Ovary (tissue), 10 donors: ENCODE measurements at places on chromosomes 7 and 10. TPM values are rescaled to one million over a fixed set of nuclear protein-coding genes. Genes with fewer than 3 reads are reported as not detected.
A peak's percentile ranks its signal among the peaks of the same experiment; 100 is the strongest.

DNA sequence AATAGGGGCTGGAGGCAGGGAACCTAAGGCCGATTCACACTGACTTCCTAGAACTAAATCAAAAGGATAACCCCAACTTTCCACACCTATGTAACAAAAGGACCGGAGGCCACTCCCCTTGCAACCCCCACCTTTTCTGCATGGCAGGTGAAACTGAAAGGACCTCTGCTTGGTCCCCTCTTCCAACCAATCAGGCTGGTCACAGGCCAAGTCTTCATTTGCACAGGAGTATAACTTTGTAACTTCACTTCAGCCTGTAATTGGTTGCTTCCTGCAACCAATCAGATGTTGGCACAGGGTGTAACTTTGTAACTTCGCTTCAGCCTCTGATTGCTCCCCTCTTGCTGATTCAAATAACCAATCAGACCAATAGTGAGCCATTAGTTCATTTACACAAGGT lies 190.0 kb downstream of the FAM107B start:
- no peaks in the 10 kb centered on the region for H3K36me3 ChIP-seq
- H3K27me3 ChIP-seq, result no peaks in the 10 kb centered on the region
- no peak overlapping the region for H3K4me3 ChIP-seq
- DNase-seq, result no peak

- no peak for DNase-seq
- H3K4me3 ChIP-seq, result no peak overlapping the region
- no peaks in the 10 kb centered on the region for H3K36me3 ChIP-seq
- no peaks in the 10 kb centered on the region for H3K27me3 ChIP-seq
- no peak overlapping the region for H3K27ac ChIP-seq
- H3K4me1 ChIP-seq, result no peaks in the 10 kb centered on the region
Observed at GRCh38 chr10:79473496-79474095, 28.2 kb upstream of the ZCCHC24 start.

DNA sequence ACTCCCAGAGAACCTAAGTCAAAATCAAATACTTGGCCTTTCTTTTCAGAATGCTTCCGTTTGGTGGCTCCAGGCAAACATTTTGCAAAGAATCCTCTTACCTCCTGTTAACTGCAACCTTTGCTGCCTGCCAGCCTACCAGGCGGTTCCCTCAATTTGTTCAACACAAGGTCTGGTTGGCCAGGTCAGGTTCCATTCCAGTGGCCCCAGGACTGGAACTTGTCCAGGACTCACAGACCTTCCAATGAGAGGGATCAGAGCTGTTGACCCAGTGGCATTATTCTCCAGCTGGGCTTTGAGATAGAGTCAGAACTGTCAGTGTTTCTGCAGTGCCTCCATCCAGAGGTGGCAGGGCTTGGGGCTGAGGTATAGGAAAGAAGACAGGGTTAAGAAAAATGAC lies 137.0 kb downstream of the NEUROD6 start:
- no peaks in the 10 kb centered on the region for H3K36me3 ChIP-seq
- no peaks in the 10 kb centered on the region for H3K27me3 ChIP-seq
- H3K4me1 ChIP-seq, result no peaks in the 10 kb centered on the region
- no peak for DNase-seq
- H3K27ac ChIP-seq, result no peak overlapping the region

GRCh38 chr10:59098831-59099452 lies 77.5 kb upstream of the PHYHIPL start:
- peaks cover 2% of the 10 kb centered on the region for H3K4me1 ChIP-seq
- DNase-seq, result no peak
- no peaks in the 10 kb centered on the region for H3K36me3 ChIP-seq
- no peaks in the 10 kb centered on the region for H3K27me3 ChIP-seq
- no peak overlapping the region for H3K27ac ChIP-seq

- H3K27me3 ChIP-seq, result no peaks in the 10 kb centered on the region
- H3K4me3 ChIP-seq, result peak overlapping the region; percentile 93
- H3K27ac ChIP-seq, result peak overlapping the region; percentile 98
- peaks cover 4% of the 10 kb centered on the region for H3K4me1 ChIP-seq
- DNase-seq, result peak; percentile 77
- no peaks in the 10 kb centered on the region for H3K36me3 ChIP-seq
Observed at GRCh38 chr10:75403144-75403938, 1.8 kb upstream of the ZNF503 start.

- H3K4me1 ChIP-seq, result peaks cover 6% of the 10 kb centered on the region
- H3K36me3 ChIP-seq, result no peaks in the 10 kb centered on the region
- H3K27me3 ChIP-seq, result no peaks in the 10 kb centered on the region
- no peak overlapping the region for H3K4me3 ChIP-seq
Observed at GRCh38 chr7:75038508-75038907, 35.1 kb downstream of the RCC1L start.

GRCh38 chr10:70932392-70933196 lies 44.2 kb upstream of the PCBD1 start:
- no peak overlapping the region for H3K4me3 ChIP-seq
- no peaks in the 10 kb centered on the region for H3K4me1 ChIP-seq
- no peak overlapping the region for H3K27ac ChIP-seq
- H3K27me3 ChIP-seq, result no peaks in the 10 kb centered on the region
- DNase-seq, result no peak

- no peak for DNase-seq
- H3K36me3 ChIP-seq, result no peaks in the 10 kb centered on the region
- H3K27me3 ChIP-seq, result no peaks in the 10 kb centered on the region
- H3K4me1 ChIP-seq, result no peaks in the 10 kb centered on the region
- no peak overlapping the region for H3K4me3 ChIP-seq
Observed at GRCh38 chr7:85682833-85683620, 496.2 kb upstream of the SEMA3D start.

DNA sequence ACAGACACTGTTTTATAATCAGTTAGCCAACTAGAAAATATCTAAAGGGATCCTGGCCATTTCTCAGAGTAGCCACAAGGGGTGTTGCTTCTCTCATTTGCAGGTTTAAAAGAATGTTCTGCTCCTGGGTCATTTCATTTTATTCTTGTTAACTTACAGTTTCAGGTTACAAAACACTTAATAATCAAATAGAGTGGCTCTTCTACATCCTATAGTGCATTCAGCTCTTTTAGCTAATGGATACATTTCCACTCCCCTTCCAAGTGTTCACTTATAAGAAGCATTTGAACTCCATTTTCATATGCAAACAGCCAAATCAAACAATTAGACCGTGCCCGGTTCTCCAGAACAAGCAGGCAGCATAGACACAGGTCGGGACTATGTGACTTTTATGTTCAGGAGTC lies 117.5 kb downstream of the TRIL start:
- no peaks in the 10 kb centered on the region for H3K27me3 ChIP-seq
- no peak overlapping the region for H3K4me3 ChIP-seq
- no peak for DNase-seq
- no peaks in the 10 kb centered on the region for H3K36me3 ChIP-seq
- H3K27ac ChIP-seq, result no peak overlapping the region
- H3K4me1 ChIP-seq, result no peaks in the 10 kb centered on the region

GRCh38 chr10:118343115-118343514 lies 991 bp upstream of the FAM204A start:
- peaks cover 7% of the 10 kb centered on the region for H3K4me1 ChIP-seq
- DNase-seq, result no peak
- H3K27me3 ChIP-seq, result no peaks in the 10 kb centered on the region

DNA sequence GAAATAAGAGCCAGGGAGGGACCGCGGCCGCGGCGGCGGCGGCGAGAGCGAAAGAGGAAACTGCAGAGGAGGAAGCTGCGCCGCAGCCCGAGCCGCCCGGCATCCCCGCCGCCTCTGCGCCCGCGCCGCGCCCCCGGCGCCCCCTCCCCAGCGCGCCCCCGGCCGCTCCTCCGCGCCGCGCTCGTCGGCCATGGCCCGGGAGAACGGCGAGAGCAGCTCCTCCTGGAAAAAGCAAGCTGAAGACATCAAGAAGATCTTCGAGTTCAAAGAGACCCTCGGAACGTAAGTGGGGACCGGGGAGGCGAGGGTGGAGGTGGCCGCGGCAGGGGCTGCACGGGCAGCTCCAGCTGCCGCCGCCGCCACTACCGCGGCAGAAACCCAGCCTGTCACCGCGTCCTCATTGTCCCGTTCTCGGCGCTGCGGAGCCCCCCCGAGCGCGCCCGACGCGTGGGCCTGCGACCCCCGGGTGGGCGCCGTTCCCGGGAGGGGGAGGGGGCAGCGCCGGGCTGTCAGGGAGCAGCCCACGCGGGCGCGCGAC lies 351 bp downstream of the CAMK1D start:
- H3K27me3 ChIP-seq, result no peaks in the 10 kb centered on the region
- peaks cover 8% of the 10 kb centered on the region for H3K4me1 ChIP-seq
- H3K27ac ChIP-seq, result peak overlapping the region; percentile 61
- H3K36me3 ChIP-seq, result no peaks in the 10 kb centered on the region
- peak; percentile 36 for DNase-seq

DNA sequence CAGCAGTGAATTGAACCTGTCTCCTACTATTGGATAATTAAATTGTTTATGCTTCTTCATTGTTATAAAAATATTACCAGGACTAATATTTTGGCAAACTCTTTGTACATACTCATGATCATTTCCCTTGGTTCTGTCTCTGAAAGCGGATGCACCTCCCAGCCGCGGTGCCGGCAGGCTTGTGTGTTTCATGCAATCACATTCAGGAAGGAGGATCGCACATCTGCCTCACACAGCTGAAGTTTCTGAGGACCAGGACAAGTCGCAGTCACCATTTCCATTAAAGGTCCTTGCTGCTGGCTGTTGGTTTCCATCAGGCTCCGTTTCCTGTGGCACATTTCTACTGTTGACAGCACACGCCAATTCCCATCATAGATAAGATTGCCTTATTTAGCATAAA lies 117.8 kb upstream of the SHH start:
- H3K27me3 ChIP-seq, result no peaks in the 10 kb centered on the region
- H3K4me1 ChIP-seq, result no peaks in the 10 kb centered on the region
- H3K4me3 ChIP-seq, result no peak overlapping the region
- H3K36me3 ChIP-seq, result no peaks in the 10 kb centered on the region
- no peak overlapping the region for H3K27ac ChIP-seq
- no peak for DNase-seq

- H3K27ac ChIP-seq, result no peak overlapping the region
- no peak overlapping the region for H3K4me3 ChIP-seq
- no peaks in the 10 kb centered on the region for H3K36me3 ChIP-seq
- no peak for DNase-seq
- peaks cover 10% of the 10 kb centered on the region for H3K4me1 ChIP-seq
Observed at GRCh38 chr7:25842201-25842733, 309.7 kb upstream of the NFE2L3 start.

- H3K4me1 ChIP-seq, result no peaks in the 10 kb centered on the region
Observed at GRCh38 chr7:129083525-129083924, 28.6 kb upstream of the TNPO3 start.

DNA sequence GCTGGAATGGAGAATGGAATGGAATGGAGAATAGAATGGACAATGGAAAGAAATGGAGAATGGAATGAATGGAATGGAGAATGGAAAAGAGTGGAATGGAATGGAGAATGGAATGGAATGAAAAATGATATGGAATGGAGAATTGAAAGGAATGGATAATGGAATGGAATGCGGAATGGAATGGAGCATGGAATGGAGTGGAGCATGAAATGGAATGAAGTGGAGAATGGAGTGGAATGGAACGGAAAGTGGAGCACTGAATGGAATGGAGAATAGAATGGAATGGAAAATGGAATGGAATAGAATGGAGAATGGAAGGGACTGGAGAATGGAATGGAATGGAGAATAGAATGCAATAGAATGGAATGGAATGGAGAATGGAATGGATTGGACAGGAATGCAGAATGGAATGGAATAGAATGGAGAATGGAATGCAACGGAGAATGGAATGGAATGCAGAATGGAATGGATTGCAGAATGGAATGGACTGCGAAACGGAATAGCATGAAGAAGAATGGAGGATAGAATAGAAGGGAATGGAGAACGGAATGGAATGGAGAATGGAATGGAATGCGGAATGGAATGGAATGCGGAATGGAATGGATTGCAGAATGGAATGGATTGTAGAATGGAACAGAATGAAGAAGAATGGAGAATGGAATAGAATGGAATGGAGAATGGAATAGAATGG lies 89.4 kb downstream of the NSUN6 start:
- H3K27me3 ChIP-seq, result no peaks in the 10 kb centered on the region
- H3K4me3 ChIP-seq, result no peak overlapping the region
- no peak for DNase-seq
- H3K36me3 ChIP-seq, result no peaks in the 10 kb centered on the region

GRCh38 chr7:111760043-111760442 lies 197.8 kb upstream of the IMMP2L start:
- no peak overlapping the region for H3K27ac ChIP-seq
- no peaks in the 10 kb centered on the region for H3K4me1 ChIP-seq
- no peaks in the 10 kb centered on the region for H3K27me3 ChIP-seq
- DNase-seq, result no peak
- no peaks in the 10 kb centered on the region for H3K36me3 ChIP-seq
- no peak overlapping the region for H3K4me3 ChIP-seq

GRCh38 chr7:117005449-117005848 lies 52.1 kb downstream of the ST7 start:
- no peaks in the 10 kb centered on the region for H3K36me3 ChIP-seq
- H3K27me3 ChIP-seq, result no peaks in the 10 kb centered on the region
- no peak overlapping the region for H3K4me3 ChIP-seq
- H3K4me1 ChIP-seq, result no peaks in the 10 kb centered on the region
- DNase-seq, result no peak

DNA sequence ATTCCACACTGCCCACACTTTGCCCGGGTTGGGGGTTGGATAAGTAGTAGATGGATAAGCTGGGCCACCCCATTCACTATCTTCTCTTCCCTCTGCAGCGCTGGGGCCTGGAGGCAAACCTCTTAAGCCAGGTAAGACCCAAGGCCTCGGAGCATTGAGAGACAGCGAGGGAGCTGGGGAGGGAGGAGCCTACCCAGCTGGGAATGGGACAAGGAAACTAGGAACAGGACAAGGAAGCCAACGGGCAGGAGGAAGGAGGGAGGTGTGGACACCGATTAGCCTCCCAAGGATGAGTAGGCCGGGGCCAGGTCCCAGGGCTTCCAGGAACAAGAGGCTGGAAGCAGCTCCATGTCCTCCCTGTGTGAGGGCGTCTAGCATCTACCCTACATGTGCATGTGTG lies 9.6 kb downstream of the ELN start:
- no peak for DNase-seq
- no peaks in the 10 kb centered on the region for H3K27me3 ChIP-seq
- H3K27ac ChIP-seq, result no peak overlapping the region

Gene IFIT1B
- total RNA-seq, result not detected

Gene MMP21
- total RNA-seq, result 1.5 TPM

Gene CLEC2L
- not detected for total RNA-seq

Gene MINDY4
- 22.9 TPM for total RNA-seq

Gene CDK14
- total RNA-seq, result 54.1 TPM

Gene IGFBP1
- total RNA-seq, result 3.9 TPM

Gene PIK3AP1
- total RNA-seq, result 14.2 TPM

Gene RBP3
- total RNA-seq, result not detected
